Stimulated activated CD8-positive, alpha-beta memory T cell treated with anti-CD3 and anti-CD28 coated beads, Interleukin-2, amount 100 ng/mL, for 1 hour (primary cell): ENCODE measurements at places on chromosomes 7 and 10.
A peak's percentile ranks its signal among the peaks of the same experiment; 100 is the strongest.

DNA sequence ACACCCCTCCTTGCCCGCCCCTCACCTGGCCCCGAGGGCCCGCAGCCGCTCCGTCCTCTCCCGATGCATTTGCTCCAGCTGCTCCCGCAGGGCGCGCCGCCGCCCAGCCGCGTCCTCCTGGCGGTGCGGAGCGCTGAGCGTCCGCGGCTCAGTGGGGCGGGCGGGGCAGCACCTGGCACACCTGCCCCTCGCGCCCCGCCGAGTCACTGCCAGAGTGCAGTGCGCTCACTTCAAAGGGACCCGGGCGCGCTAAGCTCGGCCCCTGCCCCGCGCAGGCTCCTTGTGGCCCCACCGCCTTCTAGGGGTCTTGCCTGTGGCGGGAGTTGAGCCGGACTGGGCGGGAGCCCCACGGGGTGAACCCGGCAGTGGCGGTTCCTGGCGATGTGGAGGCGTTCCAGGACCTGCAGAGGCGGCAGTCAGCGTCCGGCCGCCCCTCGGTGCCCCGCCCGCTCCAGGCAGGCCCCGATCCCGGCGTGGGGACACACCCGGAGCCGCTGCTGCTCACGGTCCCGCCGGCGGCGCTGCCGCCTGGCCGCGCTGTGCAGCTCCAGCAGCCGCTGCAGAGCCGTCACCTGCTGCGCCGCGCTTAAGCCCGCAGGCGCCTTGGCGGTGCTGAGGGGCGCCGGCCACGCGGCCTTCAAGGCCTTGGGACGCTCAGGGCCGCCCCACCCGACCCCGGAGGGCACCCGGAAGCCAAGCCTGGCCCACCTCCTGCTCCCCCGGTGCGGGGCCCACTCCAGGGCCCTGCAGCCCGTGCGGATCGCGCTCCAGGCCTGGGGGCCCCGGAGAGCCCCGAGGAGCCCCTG, 6.7 kb downstream of the ATP6V1F start:
- DNase-seq: peak; percentile 7

DNA sequence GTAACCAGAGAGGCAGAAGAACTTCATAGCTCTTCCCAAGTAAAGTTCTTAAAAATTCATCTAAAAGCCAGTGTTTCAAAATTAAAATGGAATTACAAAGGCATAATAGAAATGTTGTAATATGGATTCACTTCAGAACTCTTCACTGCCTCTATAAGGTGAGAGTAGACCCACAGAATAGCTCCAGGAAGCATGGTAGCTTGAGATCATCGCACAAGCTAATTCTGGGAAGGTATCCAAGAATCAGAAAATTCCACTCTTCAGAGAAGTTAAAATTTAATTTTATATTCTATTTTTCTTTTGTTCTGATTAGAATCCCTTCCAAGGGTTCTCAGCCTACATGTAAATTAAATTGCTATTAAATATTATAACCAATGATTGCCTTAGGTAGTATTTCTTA, 1.5 kb upstream of the DHX32 start:
- no peak for DNase-seq

GRCh38 chr10:76864922-76865321, 772.7 kb downstream of the KCNMA1 start:
- DNase-seq: no peak

DNA sequence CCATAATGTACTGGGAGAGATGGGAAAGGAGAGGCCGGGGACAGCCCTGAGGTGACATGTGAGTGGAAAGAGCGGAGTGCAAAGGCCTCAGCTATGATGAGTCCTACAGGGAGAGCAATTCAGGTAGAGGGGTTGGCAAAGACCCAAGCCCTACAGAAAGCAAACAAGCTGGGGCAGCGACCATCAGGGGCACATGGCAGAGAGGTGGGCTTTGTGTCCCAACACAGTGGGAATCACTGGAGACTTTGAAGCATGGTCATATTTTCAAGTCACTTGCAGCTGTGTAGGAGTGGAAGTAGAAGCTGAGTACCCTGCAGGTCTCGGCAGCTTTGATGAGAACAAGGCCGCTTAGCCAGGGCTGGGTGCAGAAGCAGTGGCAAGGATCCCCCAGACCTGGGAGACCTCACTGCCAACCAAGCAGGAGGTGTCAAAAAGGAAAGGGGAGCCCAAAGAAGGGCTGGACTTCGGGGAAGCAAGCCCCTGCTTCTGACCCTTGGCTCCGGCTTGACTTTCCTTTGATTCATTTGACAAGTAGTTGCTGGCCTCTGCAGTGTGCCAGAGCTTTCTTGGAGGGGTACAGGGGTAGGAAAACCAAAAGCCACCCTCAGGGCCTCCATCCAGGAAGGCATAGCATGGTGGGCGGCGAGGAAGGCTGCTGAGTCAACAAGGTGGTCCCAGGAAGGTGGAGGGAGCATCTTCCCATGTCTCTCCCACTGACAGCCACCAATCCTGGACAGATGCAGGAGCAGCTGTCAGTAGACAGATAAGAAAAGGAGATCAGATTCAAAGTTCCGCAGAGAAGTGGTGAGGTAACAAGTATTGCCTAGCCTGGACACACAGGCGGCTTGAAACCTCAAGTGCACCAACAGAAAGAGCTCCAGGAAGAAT, 1.9 kb upstream of the PGAM2 start:
- DNase-seq: no peak

- DNase-seq: no peak
Measured at GRCh38 chr7:50607524-50608125, 42.4 kb upstream of the DDC start.

DNA sequence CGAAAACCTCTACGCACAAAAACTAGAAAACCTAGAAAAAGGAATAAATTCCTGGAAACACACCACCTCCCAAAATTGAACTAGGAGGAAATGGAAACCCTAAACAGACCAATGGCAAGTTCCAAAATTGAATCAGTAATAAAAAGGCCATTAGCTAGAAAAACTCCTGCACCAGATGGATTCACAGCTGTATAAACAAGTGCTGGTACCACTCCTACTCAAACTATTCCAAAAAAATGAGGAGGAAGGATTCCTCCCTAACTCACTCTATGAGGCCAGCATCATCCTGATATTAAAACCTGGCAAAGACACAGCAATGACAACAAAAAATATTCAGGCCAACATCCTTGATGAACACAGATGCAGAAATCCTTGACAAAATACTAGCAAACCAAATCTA, 228.2 kb downstream of the CHRM2 start:
- DNase-seq: no peak
